ENCODE measurements at places on chromosomes 2 and 18. TPM values are rescaled to one million over a fixed set of nuclear protein-coding genes. Genes with fewer than 3 reads are reported as not detected.

Gene OSR1
- total RNA-seq = not detected

Gene DNAH6
- 0.19 TPM for total RNA-seq

Gene BOLL
- total RNA-seq = not detected

DNA sequence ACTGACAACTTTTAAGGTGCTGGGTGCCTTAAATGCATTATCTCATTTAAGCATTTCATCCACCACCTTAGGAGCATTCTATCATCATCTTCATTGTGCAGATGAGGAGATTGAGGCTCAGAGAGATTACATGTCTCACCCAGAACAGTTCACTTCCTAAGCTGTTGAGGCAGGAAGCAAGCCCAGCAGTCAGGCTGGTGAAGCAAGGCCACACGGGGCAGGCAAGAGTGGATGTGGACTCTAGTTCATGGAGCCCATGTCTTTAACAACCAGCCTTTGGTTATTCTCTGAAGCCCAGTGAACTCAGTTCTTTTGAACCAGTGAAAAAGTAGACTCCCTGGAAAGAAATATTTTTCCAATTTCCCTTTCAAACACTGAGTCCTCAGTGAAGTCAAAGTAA lies 294.8 kb upstream of the MGAT5 start:
- no peak for DNase-seq

DNA sequence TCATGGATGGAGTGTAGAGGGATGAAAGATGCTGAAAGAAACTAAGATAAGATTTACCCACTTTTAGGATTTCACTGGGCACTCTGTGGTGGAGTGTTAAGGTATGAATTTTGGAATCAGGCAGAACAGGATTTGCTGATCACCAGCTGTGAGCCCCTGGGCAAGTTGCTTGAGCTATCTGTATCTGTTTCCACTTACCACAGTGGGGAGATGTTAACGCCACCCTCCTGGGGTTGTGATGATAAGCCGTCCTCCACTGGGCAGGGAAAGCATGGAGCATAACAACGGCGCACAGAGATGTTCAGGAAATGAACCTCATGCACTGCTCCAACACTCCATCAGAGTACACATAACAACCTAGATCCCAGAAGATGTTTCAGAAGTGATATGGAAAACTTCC lies 160.6 kb downstream of the MTCL1 start:
- no peak for DNase-seq

DNA sequence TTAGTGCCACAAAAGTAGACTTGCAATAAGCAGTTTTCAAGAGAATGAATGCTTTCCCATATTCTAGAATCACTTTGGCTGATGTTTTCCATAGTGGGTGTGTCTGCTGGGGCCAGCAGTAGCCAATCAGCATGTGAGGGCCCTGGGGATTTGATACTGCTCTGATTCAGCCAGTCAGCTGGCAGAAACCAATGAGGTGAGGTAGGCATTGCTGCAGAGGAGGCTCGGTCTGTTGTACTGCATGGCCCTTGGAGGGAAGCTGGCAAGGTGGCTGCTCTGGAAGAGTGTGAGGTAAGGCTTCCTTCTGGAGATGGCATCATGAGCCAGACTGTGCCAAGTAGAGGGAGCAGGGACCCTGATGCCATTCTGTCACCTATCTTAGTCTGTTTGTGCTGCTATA lies 22.7 kb downstream of the TMEM87B start:
- DNase-seq = no peak

GRCh38 chr2:54772110-54772509 lies 48.6 kb downstream of the EML6 start:
- no peak for DNase-seq

DNA sequence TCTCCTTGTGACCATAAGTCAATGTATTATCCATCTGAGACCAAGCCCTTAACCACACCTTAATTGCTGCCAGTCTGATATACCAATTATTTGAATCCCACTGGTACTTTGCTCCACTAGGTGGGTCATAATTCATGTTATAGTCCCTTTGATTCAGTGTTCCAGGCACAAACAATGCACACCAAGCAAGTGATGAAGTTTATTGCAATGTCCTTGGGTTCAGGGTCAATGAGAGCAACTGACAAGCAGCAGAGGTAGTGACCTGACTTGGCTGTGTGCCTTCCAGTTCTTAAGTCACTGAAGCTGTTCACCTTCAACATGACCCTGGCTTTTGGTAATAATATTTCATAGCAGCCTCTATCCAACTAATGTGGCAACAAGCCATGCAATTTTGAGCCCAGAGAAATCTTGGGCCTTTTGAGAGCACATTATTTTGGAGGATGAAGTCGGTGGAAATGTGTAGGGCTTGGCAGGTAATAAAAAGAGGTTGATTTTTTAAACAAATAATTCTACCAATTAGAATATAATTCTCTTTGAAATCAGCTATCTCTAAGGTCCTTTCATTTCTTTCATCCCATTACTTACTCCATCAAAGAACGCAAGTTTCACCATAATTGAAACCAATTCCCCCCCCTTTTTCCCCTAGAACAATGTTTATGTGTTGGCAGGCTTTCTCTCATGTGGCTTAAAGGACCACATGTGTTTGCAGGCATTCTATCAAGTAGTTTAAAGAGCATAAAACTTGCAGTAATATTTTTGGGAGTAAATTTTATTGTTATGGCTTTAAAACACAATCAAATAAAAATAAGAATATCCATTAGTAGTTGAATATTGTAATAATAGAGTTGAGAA lies 3.1 kb upstream of the CPO start:
- no peak for DNase-seq

DNA sequence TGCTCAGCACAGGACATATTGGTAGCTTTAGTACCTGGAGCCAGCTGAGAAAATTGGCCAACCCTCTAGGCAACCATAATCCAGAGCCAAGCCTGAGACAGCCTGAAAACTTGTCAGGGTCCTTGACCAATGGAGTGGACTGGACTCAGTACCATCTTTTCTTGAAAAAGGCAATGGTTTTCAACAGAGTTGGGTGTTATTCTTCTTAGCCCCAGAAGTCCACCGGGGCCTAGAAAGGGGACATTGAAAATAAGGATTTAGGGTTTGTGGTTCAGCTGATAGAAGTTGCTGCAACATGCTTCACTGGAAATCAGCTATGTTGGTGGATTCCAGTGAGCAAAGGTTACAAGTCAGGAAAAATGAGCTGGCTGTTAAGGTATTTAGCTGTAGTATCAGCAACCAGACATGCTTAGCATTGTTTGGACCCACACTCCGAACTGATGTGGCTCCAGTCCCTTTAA lies 22.1 kb upstream of the CNOT11 start:
- no peak for DNase-seq

Data from activated T-cell treated with anti-CD3 and anti-CD28 coated beads, Interleukin-2, amount 50 U/mL, for 4 hours (primary cell).